Cerebellum (tissue), 4 donors: ENCODE measurements at places on chromosomes 4 and X.

DNA sequence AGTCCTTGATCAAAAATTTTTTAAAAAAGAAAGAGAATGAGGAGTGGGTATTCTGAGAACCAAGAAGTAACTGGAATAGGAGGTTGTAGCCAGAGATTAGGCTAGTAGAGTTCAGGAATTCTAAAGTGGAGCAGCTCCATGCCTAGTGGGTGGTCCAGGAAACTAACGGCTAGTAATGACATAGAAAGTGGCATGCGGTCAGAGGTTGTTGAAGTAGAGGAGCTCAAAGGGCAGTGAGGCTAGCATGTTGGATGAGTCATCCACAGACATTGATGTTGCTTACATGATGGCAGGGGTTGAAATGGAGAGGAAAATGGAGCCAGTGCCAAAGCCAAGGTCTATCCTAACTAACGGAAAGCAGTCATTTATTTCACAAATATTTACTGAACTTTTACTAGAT, 42.1 kb downstream of the TEX13B start:
- no peak for DNase-seq

- no peak for DNase-seq
Measured at GRCh38 chrX:112694811-112695210, 15.1 kb upstream of the LHFPL1 start.

DNA sequence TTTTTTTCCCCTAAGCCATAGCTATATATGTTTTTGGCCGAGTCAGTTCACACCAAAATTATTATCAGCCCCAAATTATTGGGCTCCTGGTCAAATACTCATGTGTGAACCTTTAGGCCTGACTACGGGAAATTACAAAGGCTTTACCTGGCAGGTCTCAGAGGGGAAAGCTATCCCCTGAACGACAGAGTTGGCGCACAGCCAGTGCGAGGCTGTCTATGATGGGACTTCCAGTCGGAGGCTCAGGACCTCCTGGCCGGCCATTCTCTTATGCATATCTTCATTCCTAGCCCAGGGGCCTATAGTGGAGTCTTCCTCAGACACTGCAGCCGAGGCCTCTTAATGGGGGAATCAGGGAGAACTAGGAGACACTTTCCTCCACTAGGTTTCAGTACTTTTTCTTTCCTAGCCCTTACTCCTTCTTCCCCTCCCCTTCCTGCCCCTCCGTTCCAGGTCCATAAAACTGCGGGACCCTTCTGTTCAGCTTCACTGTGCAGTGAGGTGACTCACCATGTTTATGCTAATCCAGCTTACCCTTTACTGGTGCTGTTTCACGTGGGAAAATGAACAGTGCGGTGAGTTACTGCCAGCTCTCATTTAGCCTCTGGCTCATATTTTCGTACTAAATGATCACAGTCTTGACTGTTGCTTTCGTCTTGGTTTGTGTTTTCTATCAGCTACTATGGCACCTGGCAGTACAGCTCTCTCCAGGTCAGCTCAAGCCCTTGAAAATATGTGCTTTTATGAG, 533.9 kb downstream of the FSTL5 start:
- no peak for DNase-seq

GRCh38 chr4:83138946-83139345, 24.4 kb upstream of the PLAC8 start:
- no peak for DNase-seq

DNA sequence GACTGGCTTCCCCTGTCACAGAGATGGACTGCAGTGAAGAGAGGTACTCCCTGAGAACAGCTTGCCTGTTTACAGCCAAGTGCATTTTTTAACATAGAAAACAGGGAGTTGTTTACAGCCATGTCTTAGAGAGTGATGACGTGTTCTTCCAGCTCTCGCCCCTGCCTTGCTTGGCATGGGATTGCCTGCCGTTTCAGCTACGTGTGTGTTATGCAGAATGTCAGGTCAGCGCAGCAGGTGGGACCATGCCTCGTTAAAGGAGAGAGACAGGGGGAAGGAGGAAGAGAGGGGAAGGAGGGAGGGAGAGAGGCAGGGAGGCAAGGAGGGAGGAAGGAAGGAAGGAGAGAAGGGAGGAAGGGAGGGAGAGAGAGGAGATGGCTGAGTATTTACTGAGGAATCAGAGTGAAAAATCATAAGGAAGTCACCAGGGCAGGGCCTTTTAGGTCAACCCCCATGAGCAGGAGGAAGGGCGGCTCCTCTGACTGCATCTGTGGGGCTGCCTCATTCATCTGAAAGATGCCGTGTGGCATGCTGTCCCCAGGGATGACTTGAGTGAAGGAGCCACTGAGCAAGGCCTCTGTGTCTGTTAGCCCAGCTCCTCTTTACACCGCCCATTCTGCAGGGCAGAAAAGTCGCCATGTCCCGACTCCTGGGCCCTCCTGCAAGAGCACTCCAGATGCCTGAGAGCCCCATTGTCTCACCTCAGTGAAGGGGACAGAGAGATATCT, 139.7 kb upstream of the PSAPL1 start:
- DNase-seq, result no peak

GRCh38 chrX:37946197-37946596, 60.2 kb upstream of the SYTL5 start:
- no peak for DNase-seq

- DNase-seq, result no peak
Measured at GRCh38 chr4:151165205-151166000, 66.0 kb downstream of the RPS3A start.

- no peak for DNase-seq
Measured at GRCh38 chr4:13918110-13918509, 290.6 kb upstream of the BOD1L1 start.

DNA sequence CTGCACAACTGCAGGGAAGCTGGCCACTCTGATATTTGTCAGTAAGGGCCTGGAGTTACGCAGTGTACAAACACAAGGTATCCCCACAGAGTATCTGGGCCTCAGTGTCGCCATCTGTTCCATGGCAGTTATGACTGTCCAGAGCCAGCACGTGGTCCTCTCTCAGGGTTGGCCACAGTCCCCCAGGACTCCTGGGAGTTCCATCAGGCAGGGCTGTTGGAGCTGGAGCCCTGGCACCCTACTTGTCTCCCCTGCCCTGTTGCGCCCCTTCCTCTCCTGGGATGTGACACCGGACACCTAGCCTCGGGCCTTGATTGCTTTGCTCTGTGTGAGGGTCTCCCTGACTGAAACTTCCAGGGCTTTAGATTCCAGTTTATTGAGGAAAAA, 8.4 kb downstream of the HTRA3 start:
- no peak for DNase-seq

GRCh38 chr4:35526456-35526855, 717.9 kb downstream of the ARAP2 start:
- DNase-seq, result no peak

GRCh38 chr4:141246683-141247429, 26.2 kb downstream of the ZNF330 start:
- no peak for DNase-seq

DNA sequence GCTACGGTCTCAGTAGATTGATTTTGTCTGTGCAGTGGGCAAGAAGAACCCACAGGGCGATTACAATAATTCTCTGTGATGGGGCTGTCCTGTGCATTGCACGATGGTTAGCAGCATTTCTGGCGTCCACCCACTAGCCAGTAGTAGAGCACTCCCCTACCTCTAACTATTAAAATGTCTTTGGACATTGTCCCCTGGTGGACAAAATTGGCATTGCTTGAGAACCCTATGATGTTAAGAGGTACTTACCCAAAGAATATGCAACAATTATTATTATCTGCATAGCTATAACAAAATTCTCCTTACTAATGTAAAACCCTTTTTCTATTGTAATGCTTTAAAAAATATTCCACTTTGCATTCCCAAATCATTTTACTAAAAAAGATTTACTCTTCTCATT, 109.5 kb upstream of the VCX3A start:
- DNase-seq, result no peak

DNA sequence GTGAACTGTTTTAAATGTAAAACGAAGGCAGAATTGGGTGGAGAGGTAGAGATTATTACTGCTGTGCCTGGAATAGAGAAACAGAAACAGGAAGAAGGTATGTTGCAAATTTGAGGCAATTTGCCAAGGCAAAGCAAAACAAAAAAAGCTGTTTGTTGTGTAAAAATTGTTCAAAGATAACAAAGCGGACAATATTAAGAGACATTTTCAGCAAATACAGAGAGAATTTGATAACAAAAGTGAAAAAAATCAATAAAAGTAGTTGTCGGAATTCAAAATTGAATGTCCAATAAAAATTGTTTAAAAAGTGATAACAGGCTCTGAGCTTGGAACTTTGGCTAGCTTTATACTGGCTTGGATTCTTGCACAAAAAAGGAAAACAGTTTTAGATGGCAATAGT, 14.4 kb upstream of the SMS start:
- no peak for DNase-seq

- DNase-seq, result no peak
Measured at GRCh38 chr4:124181039-124181438, 531.5 kb downstream of the ANKRD50 start.

GRCh38 chr4:107058828-107059227, 22.7 kb upstream of the DKK2 start:
- DNase-seq, result no peak

GRCh38 chr4:109029987-109030386, 267.1 kb upstream of the ETNPPL start:
- no peak for DNase-seq

DNA sequence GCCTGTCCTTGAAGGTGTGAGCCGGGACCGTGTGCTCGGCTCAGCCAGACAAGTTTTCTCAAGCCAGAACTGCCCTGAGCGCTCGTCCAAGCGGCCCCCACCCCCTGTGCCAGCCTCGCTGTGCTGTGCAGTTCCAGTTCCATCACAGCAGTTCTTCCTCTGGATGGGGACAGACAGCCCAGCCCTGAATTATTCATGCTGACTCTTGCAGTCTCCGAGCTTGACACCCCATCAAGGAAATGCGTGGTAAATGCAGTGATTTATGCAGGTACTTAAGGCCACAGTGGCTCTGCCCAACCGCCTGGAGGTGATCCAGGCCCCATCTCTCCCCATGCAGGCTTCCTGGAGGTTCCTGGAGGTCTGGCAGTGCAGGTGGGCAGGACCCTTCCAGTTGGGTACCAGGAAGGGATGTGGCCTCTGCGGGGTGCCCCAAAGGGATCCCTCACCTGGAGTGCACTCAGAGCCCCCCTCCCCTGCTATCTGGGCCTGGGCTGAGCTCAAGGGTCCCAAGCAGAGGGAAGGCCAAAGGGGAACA, 44.8 kb upstream of the HMX1 start:
- no peak for DNase-seq

DNA sequence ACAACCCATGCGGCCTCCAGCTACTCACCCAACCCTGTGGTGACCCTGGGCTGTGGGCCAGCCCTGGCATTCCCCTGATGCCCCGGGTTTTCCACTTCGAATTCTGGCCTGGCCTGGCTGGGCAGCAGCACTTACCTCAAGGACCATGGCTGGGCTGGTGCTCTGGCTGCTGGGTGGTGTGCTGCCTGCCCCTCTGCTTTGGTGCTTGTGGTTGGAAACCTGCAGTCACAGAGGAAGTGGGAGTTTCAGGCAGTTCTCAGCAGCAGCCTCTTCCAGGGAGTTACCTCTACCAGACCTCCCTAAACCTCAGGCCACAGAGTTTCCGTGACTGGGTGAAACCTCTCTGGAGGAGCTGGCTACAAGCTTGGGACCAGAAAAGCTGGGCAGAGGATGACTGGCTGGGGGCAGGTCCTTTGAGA, at the start of gene CXCR3:
TSS of gene CXCR3 (minus strand) at position 209 of the 419 bp plus-strand sequence. CDS start at position 147, 62 bp downstream.
- DNase-seq, result no peak

- DNase-seq, result no peak
Measured at GRCh38 chr4:54942721-54943120, 182.7 kb downstream of the KDR start.

DNA sequence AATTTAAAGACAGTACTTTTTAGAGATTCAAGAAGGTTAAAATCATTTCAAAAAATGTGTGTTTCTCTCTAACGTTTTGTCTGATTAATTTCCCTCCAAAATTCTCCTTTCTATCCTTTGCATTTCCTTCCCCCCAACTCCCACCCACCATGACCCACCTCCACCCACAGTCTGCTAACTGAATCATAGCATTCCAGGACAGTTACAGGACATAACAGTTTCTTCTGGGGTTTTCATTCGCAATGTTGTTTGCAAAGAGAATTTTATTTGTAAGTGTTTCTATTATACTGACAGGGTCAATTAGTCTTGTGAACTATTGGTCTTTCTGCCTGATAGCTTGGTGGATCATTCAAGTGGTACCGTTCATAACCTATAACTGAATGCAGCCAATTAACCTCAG, 53.7 kb downstream of the ANAPC10 start:
- DNase-seq, result no peak

DNA sequence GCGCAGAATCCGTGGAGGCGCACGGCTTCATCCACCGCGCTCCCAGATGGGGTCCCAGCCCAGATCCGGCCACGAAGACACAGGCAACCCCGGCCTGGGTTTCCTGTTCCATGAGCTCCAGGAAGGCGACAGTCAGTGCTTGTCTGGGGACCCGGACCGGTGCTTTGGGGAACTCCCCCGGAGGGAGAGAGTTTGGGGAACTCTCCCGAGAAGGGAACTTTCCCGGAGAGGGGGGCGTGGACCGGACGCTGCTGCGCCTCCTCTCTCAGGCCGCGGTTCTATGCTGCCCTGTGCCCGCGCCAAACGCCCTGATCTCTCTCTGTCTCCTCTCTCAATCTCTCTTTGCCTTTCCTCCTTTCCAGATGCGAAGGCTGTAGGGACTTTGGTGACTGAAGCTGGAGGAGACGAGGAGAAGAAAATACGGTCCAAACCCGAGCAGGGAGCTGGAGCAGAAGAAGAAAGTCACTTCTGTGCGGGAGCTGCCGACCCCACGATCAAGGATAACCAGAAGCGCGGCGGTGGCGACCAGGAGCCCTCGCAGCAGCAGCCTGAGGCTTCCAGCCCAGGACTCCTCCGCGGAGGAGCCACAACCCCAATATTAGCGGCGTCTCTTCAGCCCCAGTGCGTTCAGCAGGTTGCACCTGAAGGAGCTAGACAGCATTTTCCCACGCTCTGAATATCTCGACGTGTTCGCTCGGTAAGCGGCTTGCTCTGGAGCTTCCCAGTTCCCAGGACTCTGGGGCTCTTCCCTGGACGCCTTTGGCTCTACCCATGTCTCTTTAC, 47.6 kb upstream of the NKAP start:
- no peak for DNase-seq

GRCh38 chr4:176229645-176230044, 34.3 kb upstream of the SPATA4 start:
- DNase-seq, result peak; percentile 14
